Amniotic epithelial cell (primary cell): ENCODE measurements at places on chromosomes 2 and 18.

- no peak for DNase-seq
These were observed 135.9 kb upstream of the SIX3 start for GRCh38 chr2:44805401-44806235.

GRCh38 chr18:24987303-24988252 lies 364.4 kb downstream of the ZNF521 start:
- DNase-seq: no peak

- DNase-seq: no peak
These were observed 153.4 kb downstream of the MBP start for GRCh38 chr18:76979111-76979751.

GRCh38 chr18:50805732-50806131 lies 14.1 kb downstream of the MRO start:
- DNase-seq: peak; percentile 18

- DNase-seq: no peak
These were observed 166.2 kb downstream of the TDRD15 start for GRCh38 chr2:21289989-21290388.

DNA sequence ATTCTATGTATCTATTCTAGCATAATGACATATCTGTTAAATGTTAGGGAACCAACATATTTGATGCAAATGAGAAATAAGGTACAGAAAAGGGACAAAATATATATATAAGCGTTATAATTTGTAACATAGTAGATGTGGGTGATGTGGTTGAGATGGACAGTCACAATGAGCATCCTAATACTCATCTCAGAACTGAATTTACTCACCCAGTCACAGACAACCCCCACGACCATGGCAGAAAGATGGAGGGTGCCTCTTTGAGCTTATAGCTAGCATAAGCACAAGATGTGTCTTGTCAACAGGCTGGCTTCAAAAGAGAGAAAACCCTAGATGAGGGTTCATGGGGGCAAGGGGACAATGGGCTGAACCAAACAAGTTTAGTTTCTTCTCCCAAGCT lies 9.1 kb upstream of the DSG3 start:
- no peak for DNase-seq

- DNase-seq: no peak
These were observed 1216.1 kb upstream of the FAM98A start for GRCh38 chr2:34815052-34815741.

GRCh38 chr2:42922790-42923579 lies 130.6 kb upstream of the HAAO start:
- peak; percentile 90 for DNase-seq

DNA sequence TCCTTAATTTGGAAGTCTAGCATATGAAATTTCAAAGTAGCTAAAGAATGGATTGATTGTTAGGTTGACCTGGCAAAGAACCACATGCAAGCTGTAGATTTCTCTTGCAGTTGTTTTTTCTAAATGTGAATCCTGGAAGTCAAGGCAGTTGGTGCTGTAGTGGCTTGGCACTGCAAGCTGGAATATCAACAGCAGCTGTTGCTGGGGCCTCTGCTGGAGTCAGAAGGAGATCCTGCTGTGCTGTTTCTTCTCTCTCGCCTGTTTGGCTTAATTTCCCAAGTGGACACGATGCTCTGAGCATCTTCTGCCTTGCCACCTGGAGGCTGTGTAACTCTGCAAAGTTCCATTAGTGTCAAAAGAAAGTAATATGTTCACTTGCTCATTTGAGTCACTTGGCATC lies 12.6 kb downstream of the PIK3C3 start:
- no peak for DNase-seq

- DNase-seq: no peak
These were observed 159.6 kb upstream of the SIX2 start for GRCh38 chr2:45168711-45169338.

- no peak for DNase-seq
These were observed 35.5 kb downstream of the NXPH2 start for GRCh38 chr2:138744713-138745112.

GRCh38 chr2:11458753-11459152 lies 7.2 kb downstream of the E2F6 start:
- no peak for DNase-seq

DNA sequence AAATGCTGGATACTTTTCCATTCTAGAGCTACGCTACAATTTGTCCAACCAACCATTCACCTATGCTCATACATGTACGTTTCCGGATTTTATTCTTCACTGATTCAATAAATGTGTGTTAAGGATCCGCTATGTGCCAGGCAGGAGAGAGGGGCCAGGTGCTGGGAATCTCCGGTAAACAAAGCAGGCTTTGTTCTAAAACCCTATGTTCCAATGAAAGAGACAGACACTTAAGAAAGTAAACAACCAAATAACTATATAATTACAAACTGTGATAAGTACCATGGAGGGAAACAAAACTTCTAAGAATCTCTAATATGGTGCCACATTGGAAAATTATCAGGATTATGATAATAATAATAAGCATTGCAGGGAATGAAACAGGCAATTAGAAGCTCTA lies 22.2 kb upstream of the POMC start:
- no peak for DNase-seq

GRCh38 chr2:62738981-62739936 lies 33.7 kb downstream of the EHBP1 start:
- DNase-seq: peak; percentile 19

GRCh38 chr2:41027095-41027494 lies 575.2 kb upstream of the SLC8A1 start:
- no peak for DNase-seq

DNA sequence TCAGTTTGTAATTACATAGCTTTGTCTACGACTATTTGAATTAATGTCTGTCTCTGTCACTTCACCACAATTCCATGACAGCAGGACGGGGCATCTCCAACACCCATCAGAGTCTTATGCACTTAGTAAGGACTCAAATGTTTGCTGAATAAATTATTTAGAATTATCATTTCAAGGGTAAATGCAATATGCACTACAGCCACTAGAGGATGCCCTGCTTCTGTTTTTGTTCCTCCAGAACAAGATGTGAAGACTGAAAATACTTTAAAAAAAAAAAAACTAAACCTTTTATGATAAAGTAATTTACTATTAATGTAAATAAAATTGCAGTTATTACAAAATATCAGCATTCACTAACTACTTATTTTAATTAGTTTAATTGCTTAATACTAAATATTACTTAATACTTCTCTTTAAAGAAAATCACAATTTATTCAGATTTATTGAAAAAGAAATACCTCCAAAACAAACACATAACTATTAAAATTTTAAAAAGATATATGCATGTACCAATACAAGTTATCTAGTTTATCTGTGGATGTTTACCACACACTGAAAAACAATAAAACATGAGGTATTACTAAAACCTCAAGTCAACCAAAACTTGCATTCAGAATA lies 3.2 kb downstream of the PIGN start:
- DNase-seq: peak; percentile 51

- no peak for DNase-seq
These were observed 84.7 kb downstream of the NEDD4L start for GRCh38 chr18:58128381-58129374.

- DNase-seq: no peak
These were observed 26.5 kb upstream of the GREB1L start for GRCh38 chr18:21215490-21215889.

DNA sequence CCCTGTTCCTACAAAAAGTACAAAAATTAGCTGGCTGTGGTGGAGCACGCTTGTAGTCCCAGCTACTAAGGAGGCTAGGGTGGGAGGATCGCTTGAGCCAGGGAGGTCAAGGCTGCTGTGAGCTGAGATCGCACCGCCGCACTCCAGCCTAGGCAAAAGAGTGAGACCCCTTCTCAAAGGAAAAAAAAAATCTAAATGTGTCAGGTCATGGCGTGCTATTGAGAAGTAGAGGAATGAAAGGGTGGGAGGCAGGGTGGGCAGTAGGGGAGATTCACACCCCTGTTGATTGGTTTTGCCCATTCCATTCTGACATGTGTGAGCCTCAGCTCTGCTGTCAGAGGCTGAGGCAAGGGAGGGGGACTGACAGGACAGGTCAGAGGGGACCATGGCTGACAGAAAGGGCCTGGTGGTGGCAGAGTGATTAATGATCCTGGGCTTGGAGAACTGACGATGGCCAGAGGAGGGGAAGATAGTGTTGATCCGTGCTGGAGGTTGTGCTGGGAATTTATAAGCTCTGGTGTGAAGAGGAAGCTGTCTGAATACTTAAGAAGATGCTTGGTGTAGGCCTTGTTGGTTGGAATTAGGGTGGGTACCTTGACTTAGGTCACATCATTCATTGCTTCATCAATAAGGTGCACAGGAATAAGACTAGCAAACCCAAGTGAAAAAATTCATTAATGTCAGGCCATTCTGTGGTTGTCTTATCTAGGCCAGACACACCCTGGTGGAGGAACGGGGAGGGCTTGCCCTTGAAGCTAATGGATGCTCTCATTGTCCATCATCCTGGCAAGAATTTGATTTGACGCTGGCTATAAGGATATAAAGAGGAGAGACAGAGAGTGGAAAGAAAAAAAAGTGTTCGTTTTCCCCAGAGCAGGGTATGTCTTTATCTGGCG lies 19.1 kb upstream of the SMARCAL1 start:
- peak; percentile 23 for DNase-seq

DNA sequence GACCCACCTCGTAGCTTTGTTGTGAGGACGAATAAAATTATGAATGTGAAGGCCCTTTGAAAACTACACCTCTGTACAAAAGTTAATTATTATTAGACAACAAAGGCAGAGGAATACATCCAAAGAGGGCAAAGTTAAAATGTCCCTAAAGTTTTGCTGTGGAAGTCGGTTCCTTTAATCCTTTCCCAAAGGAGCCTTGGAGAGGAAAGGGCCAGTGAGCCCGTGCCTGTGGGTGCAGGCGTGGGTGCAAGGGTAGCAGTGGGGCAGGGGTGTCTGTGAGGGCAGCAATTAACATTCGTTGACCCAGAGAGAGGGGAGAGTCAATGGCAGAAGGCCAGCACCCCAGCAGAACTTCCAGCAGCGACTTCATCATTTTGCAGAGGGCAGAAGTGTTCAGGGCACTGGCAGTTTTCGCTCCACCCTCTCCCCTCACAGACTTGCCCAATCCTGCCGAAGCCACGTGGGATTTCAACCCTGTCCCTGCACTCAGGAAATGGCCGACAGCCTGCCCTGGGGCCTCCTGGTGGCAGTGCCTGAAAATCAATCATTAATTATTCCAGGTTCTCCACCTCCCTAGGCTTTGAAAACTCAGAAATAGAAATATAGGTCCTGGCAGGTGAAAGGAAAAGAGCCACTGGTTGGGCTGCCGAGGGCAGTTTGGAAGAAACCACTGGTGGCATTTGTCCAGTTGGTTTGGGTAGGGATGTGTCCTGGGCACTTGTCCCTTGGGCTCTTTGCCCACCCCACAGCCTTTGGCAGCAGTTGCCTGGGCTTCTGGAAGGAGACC lies 4.2 kb upstream of the PAX8 start:
- peak; percentile 7 for DNase-seq

GRCh38 chr2:168730344-168730743 lies 72.1 kb upstream of the NOSTRIN start:
- DNase-seq: no peak

DNA sequence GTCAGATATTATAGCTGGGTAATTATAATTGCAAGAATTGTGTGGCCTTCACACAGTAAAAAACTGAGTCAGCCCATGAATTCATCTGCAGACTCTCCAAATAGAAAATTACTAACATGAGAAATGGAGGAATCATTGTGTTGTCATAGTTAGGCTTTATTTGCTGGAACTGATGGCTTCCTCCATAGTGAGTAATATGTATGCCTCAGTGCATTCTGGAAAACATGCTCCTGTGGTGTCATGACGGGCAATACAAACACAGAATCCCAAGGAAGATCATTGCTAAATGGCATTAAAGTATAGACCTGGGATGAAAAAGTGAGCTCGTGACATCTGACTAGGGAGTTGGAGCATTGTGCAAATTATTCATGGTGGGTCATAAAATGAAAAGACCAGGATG lies 23.6 kb upstream of the NMS start:
- DNase-seq: no peak

GRCh38 chr2:39865751-39866150 lies 86.7 kb upstream of the THUMPD2 start:
- DNase-seq: no peak

DNA sequence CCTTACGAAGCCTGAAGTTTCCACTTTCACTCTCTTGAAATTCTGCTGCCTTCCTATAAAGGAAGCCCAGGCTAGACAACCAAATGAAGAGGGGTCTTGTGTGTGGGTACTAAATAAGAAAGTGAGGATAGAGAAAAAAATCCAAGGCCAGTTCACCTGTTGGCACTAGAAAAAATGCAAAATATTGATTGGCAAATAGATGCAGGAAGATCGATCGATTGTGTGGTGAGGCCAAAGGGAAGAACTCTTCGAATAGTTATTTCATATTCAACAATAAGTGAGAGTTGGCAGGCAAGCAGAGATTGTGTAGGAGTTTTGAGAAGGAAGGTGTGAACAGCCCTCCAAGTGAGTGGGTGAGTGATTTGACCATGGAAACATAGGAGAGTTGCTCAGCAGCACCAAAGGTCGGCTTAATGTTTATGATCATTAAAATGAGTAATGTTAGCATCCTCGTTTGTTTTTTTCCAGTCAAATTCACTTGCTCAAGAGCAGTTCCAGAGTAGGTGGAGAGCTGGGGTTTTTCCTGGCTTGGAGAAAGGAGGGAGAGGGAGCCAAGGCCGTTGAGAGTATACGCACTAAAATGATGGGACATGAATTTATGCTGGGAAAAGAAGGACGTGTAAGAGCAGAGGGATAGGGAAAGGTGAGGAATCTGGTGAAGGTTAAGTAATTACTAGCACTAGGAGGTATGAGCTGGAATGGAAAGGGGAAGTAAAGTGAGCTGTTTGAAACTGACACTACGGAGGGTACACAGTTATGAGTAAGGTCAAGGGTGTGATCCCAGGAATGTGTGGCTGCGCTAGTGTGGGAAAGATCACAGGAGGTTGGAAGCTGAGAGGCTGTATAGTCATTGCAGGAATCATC lies 1.1 kb upstream of the NAPG start:
- DNase-seq: peak; percentile 86

GRCh38 chr2:127570282-127571250 lies 35.1 kb downstream of the MYO7B start:
- DNase-seq: peak; percentile 12

GRCh38 chr2:20357638-20358389 lies 7.2 kb upstream of the PUM2 start:
- no peak for DNase-seq

GRCh38 chr2:19362755-19363473 lies 4.5 kb upstream of the OSR1 start:
- peak; percentile 72 for DNase-seq
